Renal cortex interstitium (tissue), 15 donors: ENCODE measurements at places on chromosomes 7 and 10. TPM values are rescaled to one million over a fixed set of nuclear protein-coding genes. Genes with fewer than 3 reads are reported as not detected.

ITGB8 gene
- polyA plus RNA-seq: 33.1 TPM

FAM24A gene
- polyA plus RNA-seq: not detected

COL17A1 gene
- 1.3 TPM for polyA plus RNA-seq

FEZF1 gene
- not detected for polyA plus RNA-seq

PLEKHS1 gene
- 0.10 TPM for polyA plus RNA-seq

R3HCC1L gene
- polyA plus RNA-seq: 20.4 TPM

INA gene
- 0.54 TPM for polyA plus RNA-seq

AQP1 gene
- polyA plus RNA-seq: 222 TPM

STEAP1B gene
- 1.1 TPM for polyA plus RNA-seq

PRKG1 gene
- polyA plus RNA-seq: 11.9 TPM

NODAL gene
- 0.45 TPM for polyA plus RNA-seq

PRPS1L1 gene
- not detected for polyA plus RNA-seq

ECHDC3 gene
- 9.3 TPM for polyA plus RNA-seq

TEX47 gene
- not detected for polyA plus RNA-seq

HYAL4 gene
- polyA plus RNA-seq: 0.11 TPM

ADRA2A gene
- polyA plus RNA-seq: 2.5 TPM

SPDYE1 gene
- 1.7 TPM for polyA plus RNA-seq

ANTXRL gene
- polyA plus RNA-seq: not detected

HOXA1 gene
- 3.4 TPM for polyA plus RNA-seq

OPALIN gene
- not detected for polyA plus RNA-seq

TSPAN12 gene
- polyA plus RNA-seq: 176 TPM

MET gene
- polyA plus RNA-seq: 55.2 TPM

FAM53B gene
- 22.3 TPM for polyA plus RNA-seq

PPP1R17 gene
- polyA plus RNA-seq: not detected

ATAD1 gene
- polyA plus RNA-seq: 67.7 TPM

NUTM2E gene
- 0.56 TPM for polyA plus RNA-seq

CNPY1 gene
- polyA plus RNA-seq: not detected

HOXA4 gene
- polyA plus RNA-seq: 23.8 TPM

KCNH2 gene
- 20.2 TPM for polyA plus RNA-seq

IFT22 gene
- 71.4 TPM for polyA plus RNA-seq

HUS1 gene
- polyA plus RNA-seq: 17.0 TPM

WAPL gene
- polyA plus RNA-seq: 46.4 TPM

NAT16 gene
- 0.08 TPM for polyA plus RNA-seq

BICC1 gene
- 70.8 TPM for polyA plus RNA-seq

PNLIP gene
- not detected for polyA plus RNA-seq

DIP2C gene
- 23.4 TPM for polyA plus RNA-seq

FAM3C gene
- polyA plus RNA-seq: 114 TPM

RARRES2 gene
- 37.9 TPM for polyA plus RNA-seq

ADAP1 gene
- polyA plus RNA-seq: 20.8 TPM

H2BK1 gene
- not detected for polyA plus RNA-seq

ZNF467 gene
- polyA plus RNA-seq: 34.5 TPM

TSC22D4 gene
- 52.8 TPM for polyA plus RNA-seq

CHAT gene
- 0.11 TPM for polyA plus RNA-seq

CYP3A5 gene
- polyA plus RNA-seq: 2.1 TPM

ZNF727 gene
- polyA plus RNA-seq: not detected

GPAM gene
- 15.8 TPM for polyA plus RNA-seq

ASAH2B gene
- polyA plus RNA-seq: 12.5 TPM

IDI2 gene
- not detected for polyA plus RNA-seq

GPR85 gene
- 0.88 TPM for polyA plus RNA-seq

OPTN gene
- polyA plus RNA-seq: 32.8 TPM

LHFPL3 gene
- 6.5 TPM for polyA plus RNA-seq

EBF3 gene
- polyA plus RNA-seq: 1.6 TPM

RSPH10B gene
- 0.79 TPM for polyA plus RNA-seq

TMEM184A gene
- polyA plus RNA-seq: 6.0 TPM

TCAF2 gene
- 3.0 TPM for polyA plus RNA-seq

CUEDC2 gene
- polyA plus RNA-seq: 92.1 TPM

OR2A42 gene
- polyA plus RNA-seq: 1.2 TPM
